LHCN-M2 (cell line): ENCODE measurements at places on chromosomes 16 and 17. TPM values are rescaled to one million over a fixed set of nuclear protein-coding genes. Genes with fewer than 3 reads are reported as not detected.
A peak's percentile ranks its signal among the peaks of the same experiment; 100 is the strongest.

DNA sequence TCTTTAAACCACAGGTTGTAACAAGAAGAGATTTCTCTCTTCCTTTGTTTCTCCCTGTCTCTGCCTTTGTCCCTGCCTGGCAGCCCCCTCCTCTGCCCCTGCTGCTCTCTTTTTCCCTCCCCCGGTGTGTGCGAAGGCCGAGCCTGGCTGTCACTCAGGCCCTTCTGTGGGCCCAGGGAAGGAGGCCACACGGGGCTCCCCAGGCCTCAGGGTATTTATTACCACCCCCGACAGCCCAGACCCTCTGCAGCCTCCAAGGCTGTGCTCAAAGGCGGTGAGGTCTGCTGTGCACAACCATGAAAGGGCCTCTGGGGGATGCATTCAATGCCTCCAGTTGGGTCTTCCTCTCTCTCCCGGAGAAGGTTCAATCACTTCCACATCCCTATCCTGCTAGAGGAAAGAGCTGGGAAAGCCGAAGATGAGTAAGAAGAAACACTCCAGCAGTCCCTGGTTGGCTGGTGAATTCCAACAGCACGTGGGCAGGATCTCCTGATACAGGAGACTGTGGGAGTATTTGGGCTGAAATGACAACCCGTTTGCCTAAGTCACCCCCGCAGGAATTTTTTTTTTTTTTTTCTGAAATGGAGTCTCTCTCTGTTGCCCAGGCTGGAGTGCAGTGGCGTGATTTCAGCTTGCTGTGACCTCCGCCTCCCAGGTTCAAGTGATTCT lies 34.2 kb downstream of the ZNF423 start:
- no peak for DNase-seq

GRCh38 chr17:14933676-14934075 lies 331.4 kb downstream of the PMP22 start:
- no peak for DNase-seq

DNA sequence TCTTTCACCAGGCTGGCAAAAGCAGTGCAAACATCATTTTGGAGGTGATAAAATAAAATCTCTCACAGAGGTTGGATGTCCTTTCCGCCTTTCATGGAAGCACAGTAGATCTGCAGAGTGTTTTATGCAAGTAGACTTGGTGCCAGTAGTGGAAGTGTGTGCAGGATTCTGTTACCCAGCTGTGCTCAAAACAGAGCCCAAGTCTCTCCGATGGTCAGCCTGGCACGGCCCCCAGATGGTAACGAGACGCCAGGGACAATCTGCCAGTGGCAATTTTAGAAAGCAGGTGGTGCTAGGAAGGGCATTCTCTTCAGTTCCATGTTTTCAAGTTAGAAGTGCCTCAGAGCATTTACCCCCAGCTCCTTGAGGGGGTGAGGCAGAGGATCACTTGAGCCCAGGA lies 1.5 kb upstream of the MTHFSD start:
- DNase-seq, result no peak

- DNase-seq, result no peak
These were observed 2.8 kb downstream of the CCL23 start for GRCh38 chr17:36014946-36015345.

GRCh38 chr17:27379888-27380533 lies 76.2 kb upstream of the KSR1 start:
- DNase-seq, result peak; percentile 70

SALL1 gene
- total RNA-seq, result not detected in 2 replicates

- no peak for DNase-seq
These were observed 9.8 kb downstream of the EIF4A3 start for GRCh38 chr17:80137131-80137530.

C17orf100 gene
- 0.45 and 0.92 TPM in 2 replicates for total RNA-seq

DNA sequence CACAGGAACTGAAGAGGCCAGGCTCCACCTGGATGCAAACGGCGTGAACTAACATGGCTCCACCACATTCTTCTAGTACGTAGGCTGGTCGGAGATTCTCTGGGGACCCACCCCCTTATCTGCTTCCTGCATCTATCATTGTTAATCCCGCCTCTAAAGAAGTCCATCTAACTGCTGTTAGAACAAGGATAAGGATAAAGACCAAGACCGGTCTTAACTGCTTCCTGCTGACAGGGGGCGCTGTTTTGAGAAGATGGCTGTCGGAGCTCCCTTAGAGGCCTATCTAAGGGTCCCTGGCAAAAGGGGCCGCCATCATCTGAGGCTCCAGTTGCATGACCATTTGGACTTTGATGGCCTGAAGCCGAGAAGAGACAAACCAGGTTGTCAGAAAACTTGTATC lies 25.8 kb upstream of the TNFSF12 start:
- no peak for DNase-seq

DNA sequence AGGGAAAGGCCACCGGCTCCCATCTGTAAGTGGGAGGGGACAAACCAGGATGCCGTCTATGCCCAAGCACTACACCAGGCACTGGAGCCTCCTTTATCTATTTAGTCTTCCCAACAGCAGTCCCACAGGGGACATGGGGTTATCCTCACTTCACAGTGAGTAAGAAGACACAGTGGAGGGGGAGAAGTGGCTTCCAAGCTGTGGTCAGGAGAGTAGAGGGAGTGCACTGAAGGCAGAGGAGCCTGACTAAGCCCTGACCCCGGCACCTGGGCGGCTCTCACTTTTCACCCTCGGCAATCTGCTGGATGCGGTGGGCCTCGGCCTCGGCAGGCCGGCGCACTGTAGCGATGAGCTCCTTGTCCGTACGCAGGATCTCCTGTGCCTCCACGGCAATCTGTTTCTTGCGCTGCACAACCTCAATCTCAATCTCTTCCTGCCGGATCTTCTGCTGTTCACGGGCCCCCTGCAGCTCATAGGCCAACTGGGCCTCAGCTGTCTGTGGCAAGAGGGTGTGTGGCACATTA lies 15.9 kb downstream of the FLOT2 start:
- DNase-seq, result no peak

DNA sequence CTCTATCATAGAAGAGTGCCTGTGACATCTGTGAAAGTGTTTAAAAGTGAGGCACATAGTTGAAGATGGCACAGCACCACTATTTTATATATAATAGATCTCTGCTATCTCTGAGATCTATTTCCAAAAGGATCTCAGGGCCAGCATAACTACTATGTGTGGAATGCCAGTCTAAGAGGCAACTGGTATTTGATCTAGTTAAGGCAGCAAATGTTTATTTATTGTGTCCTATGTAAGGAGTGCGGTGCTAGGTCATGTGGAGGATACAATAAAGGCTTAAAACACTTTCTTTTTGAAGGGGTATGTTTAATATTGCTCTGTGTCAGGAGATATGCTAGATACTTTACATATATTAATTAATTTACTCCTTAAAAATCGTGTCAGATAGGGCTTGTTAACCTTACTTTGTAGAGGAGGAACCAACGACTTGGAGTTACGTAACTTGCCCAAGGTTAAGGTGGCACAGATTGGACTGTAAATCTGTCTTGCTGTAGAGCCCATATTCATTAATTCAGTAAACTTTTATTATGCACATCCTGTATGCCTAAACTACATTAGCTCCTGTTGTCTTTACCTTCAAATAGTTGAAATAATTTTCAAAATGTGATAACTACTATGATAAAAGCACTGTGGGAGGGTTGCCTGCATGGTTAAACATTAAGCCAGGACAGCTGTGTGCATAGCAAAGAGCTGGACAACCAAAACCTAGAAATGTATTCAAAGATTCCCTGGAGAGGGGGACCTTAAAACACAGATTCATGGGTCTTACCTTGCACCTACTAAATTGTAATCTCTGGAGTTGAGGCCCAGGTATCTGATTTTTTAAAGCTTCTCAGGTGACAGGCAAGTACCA lies 83.3 kb downstream of the NLK start:
- DNase-seq, result no peak

GRCh38 chr17:48427598-48427997 lies 2.4 kb downstream of the SKAP1 start:
- DNase-seq, result no peak

GRCh38 chr17:30929081-30929633 lies 7.4 kb downstream of the ADAP2 start:
- DNase-seq, result no peak

GRCh38 chr17:8226536-8227237 lies 16.3 kb upstream of the AURKB start:
- DNase-seq, result peak; percentile 91

DNA sequence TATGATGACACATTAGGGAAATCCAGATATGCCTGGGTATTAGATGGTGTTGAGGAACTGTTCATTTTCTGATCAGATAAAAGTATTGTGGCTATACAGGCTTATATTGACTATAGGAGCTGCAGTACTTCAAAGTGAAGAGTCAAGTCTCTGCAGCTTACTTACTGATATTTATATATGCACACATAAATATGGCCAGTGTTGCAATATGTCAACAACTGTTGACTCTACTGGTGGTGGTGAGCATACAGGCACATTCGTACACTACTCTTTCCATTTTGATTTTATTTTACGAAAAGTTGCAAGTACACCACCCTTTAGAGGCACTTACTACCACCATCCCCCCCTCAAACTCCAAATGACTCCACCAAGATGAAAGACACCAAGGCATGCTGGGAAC lies 2.5 kb downstream of the CIAO2B start:
- DNase-seq, result no peak

GRCh38 chr17:44568945-44569858 lies 11.9 kb downstream of the FZD2 start:
- no peak for DNase-seq

GRCh38 chr17:3539881-3540540 lies 17.6 kb downstream of the TRPV3 start:
- DNase-seq, result no peak

- no peak for DNase-seq
These were observed 163.8 kb downstream of the PRKCA start for GRCh38 chr17:66466106-66466820.

KRT20 gene
- not detected in 2 replicates for total RNA-seq

CNTNAP1 gene
- total RNA-seq, result 7.1 and 9.0 TPM in 2 replicates

DNA sequence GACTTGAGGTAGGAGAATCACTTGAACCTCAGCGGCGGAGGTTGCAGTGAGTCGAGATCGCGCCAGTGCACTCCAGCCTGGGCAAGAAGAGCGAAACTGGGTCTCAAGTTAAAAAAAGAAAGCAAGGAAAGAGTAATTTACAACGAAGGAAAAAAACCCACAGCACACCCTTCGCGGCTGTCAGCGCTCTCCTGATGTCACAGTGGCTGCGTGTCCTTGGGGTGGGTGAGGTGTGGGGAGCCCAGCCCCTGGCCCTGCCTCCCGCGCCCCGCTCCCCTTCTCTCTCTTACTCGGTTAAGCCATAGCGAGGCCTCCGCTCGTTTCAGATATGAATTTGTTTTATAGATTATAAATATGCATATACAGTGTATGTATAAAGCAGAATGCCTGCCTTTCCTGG lies 740 bp upstream of the JPT2 start:
- DNase-seq, result no peak

DNA sequence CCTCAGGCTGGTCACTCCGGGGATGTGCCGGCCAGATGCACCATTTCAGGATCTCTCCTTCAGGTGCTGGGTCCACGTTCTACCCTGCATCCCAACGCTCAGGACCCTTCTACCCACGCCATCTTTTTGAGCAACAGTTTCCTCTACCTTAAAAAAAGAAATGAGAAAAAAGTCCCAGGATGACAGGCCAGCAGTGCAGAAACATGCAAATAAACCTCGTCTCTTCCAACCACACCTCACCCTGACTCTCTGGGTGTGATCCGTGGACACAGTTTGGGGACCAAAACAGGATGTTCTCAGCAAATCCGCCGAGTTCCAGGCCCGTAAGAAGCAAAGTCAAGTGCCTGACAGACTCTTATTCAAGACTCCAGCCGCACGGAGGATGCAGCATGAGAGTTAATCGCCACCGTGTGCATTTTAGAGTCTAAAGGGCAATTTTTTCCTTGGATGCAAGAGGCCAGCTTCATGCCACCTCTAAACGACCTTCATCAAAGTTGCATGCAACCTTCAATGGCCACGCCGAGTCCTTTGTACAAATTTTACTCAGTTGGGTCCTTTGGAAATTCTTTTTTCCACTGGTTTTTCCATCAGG lies 99.6 kb downstream of the ZFHX3 start:
- no peak for DNase-seq

FAM20A gene
- not detected in 2 replicates for total RNA-seq

DNA sequence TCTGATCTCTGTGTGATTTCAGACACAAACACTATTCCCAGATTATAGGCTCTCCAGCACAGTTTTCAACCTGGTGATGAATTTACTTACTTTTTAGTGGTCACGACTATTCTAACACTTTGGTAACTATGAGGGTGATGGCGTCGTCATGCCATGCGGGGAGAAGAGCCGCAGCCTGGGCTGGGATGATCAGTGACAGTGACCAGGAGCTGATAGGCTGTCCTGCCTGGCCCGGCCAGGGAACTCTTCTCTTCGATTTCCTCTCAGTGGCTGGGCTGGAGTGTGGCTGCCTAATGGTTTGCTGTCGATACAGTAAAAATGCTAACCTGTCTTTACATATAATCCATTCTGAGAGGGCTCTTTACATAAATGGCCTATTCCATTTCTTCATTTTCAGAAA lies 113.1 kb downstream of the IRX3 start:
- DNase-seq, result no peak

VTN gene
- 0.40 TPM in 1 of 2 replicates, not detected in the other for total RNA-seq

DNA sequence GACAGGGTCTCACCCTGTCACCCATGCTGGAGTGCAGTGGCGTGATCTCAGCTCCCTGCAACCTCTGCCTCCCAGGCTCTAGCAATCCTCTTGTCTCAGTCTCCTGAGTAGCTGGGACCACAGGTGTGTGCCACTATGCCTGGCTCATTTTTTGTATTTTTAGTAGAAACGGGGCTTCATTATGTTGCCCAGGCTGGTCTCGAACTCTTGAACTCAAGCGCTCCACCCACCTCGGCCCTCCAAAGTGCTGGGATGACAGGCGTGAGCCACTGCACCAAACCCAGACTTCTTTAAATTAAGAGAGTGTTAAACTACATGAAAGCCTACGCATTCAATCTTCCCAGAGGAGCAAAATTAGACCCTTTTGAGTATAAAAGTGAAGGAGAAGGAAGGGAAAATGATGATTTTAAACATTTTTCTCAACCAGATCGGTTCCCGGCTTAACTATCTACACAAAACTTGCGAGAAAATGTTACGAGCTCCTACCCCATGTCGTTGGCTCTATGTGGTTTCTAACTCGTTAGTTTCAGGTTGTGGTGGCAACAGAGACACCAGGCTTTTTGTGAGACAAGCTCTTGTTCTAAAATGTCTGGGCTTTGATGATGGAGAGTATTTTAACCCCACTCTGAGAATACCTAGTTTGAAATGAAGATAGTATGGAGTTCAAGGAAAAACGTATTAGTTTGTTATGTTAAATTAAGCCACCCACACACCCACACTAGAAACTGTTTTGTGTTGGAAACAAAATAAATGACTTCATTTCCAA lies 26.3 kb downstream of the STAT5B start:
- no peak for DNase-seq

HYDIN gene
- total RNA-seq, result under 0.01 TPM in 1 of 2 replicates, not detected in the other

DNA sequence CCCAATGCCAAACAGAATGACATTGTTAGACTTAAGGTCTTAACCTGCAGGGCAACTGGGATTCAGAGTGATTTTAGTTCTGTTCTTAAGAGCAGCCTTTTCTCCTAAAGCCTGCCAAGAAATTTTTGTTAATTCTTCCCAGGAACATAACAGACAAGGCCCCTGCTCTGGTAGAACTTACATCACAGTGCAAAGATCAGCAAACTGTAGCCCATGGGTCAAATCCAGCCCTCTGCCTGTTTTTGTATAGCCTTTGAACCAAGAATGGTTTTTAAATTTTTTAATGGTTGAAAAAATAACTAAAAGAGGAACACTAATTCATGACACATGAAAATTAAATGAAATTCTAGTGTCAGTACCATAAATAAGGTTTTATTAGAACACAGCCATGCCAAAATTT lies 3.8 kb downstream of the ACSM3 start:
- no peak for DNase-seq

- DNase-seq, result no peak
These were observed 12.2 kb downstream of the UNC119 start for GRCh38 chr17:28540231-28540630.

GRCh38 chr16:2046893-2047329 lies 723 bp downstream of the NTHL1 start:
- DNase-seq, result no peak

DCTPP1 gene
- 31.7 and 33.6 TPM in 2 replicates for total RNA-seq
